ENCODE measurements at places on chromosomes 7 and 10.

GRCh38 chr7:139106959-139107358 lies 2.6 kb downstream of the ZC3HAV1 start:
- no peak for ATAC-seq

DNA sequence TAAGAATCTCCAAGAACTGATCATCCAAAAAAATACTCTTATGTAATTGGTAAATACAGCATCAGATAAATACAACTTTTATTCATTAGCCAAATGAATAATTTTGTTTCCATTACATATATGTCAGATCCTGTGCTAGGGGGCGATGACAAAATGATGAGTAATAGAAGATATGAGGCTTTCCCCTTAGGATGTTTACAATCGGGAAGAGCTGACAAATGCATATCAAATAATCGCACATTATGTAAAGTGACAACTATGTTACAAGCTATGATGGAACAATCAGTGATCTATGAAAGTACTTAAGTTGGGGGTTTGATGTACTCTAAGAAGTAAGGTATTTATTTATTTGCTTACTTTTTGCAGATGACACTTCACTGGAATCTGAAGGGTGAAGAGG lies 465.6 kb upstream of the VSTM2A start:
- ATAC-seq: no peak

DNA sequence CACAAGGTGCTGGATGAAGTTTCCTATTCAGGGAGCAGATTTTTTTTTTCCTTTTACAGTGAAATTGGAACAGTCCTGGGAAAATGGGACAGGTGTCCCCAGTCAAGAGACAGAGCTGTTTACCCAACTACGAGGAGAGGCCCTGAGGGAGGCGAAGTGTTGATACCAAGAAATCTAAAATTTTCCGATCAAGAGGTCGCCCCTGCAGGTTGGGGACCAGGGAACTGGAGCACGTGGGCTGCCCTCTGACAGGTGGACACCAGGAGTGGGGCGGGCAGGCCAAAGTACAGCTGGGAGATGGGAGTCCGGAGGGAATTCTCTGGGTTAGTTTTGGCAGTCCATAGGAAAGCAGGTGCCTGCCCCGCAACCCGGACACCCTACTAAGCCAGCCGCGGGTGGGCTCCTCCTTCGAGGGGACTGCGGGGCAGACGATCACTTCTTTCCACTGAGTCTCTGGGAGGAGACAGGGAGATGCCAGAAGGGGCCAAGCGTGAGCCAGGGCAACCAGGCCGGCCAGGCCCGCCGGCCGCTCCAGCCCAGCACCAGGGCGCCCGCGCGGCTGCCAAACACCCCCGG lies 965 bp upstream of the CAMK1D start:
- ATAC-seq: no peak

- ATAC-seq: no peak
Measured at GRCh38 chr7:52344015-52344414, 691.4 kb upstream of the POM121L12 start.

DNA sequence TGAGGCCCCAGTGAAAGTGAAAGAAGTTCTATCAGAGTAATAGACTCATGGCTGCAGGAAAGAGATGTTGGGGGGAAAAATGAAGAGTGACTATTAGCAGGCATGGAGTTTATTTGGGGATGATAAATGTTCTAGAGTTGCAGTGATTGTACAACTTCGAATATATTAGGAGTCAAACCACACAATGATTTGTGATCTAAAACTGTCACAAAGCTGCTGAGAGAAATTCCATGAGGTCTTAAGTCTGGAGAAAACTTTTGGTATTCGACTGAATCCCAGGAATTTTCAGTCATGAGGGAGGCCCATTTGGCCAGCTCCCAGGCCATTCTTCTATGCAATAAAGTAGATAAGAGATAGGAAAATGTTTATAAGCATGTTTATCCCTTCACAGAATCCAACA lies 55.9 kb upstream of the UNC5B start:
- ATAC-seq: no peak

GRCh38 chr7:85630904-85631600 lies 444.2 kb upstream of the SEMA3D start:
- no peak for ATAC-seq

DNA sequence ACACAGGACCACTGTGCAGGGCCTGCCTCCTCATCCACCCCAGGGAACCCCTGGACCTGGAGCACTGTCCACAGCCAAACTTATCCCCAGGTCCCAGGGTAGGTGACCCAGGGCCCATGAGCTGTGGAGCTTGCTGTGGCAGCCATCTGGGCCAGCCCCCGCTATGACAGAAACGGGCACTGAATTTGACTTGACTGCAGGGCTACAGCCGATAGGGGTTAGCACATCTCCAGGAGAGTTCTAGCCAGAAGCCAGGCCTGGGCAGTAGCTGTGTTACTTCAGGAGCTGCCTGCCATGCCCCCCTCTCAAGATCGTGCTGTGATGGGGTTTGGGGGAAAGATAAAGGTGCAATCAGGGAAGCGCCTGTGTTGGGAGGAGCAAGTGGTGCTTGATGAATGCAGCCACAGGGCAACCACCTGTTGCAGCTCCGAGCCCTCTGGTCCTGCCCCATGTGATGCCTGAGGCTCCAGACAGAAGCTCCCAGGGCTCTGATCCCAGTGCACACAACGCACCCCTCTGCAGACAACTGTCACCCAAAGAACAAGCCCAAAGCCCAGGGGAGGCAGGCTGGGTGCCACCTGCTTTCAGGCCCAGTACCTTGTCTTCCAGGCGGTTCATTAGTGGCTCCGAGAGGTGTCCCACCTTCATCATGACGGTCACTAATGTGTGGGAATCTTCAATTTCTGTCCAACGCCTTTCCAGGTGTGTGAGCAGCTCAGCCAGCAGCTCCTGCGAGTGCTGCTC lies 6.5 kb downstream of the TBRG4 start:
- ATAC-seq: no peak

- ATAC-seq: no peak
Measured at GRCh38 chr10:79055100-79055782, 13.5 kb upstream of the ZMIZ1 start.

- no peak for ATAC-seq
Measured at GRCh38 chr7:98810153-98810802, 59.5 kb downstream of the TMEM130 start.

GRCh38 chr10:76555067-76555670 lies 1082.4 kb downstream of the KCNMA1 start:
- no peak for ATAC-seq

- no peak for ATAC-seq
Measured at GRCh38 chr7:127938588-127938987, 92.6 kb downstream of the LRRC4 start.

DNA sequence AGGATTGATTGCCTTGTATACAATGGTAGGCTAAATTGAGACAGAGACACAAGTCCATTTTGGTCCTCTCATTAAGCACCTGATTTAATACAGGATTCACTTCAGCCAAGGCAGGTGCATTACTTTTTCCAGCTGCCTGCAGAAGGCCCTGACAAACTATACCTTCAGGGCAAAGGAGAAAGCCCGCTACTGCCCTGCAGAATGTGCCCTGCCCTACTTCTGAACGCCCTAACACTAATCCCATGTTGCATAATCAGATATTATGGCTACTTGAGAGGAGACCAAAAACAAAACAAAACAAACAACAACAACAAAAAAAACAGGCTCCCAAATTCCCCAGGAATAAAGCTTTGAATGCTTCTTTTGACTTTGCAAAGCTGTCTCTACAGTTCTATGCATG lies 116.9 kb upstream of the ABI1 start:
- no peak for ATAC-seq

- no peak for ATAC-seq
Measured at GRCh38 chr7:66627881-66628360, 760 bp upstream of the KCTD7 start.

GRCh38 chr10:99766302-99766681 lies 16.1 kb upstream of the ABCC2 start:
- ATAC-seq: peak; percentile 24

GRCh38 chr7:12054830-12055229 lies 156.3 kb upstream of the TMEM106B start:
- ATAC-seq: no peak

DNA sequence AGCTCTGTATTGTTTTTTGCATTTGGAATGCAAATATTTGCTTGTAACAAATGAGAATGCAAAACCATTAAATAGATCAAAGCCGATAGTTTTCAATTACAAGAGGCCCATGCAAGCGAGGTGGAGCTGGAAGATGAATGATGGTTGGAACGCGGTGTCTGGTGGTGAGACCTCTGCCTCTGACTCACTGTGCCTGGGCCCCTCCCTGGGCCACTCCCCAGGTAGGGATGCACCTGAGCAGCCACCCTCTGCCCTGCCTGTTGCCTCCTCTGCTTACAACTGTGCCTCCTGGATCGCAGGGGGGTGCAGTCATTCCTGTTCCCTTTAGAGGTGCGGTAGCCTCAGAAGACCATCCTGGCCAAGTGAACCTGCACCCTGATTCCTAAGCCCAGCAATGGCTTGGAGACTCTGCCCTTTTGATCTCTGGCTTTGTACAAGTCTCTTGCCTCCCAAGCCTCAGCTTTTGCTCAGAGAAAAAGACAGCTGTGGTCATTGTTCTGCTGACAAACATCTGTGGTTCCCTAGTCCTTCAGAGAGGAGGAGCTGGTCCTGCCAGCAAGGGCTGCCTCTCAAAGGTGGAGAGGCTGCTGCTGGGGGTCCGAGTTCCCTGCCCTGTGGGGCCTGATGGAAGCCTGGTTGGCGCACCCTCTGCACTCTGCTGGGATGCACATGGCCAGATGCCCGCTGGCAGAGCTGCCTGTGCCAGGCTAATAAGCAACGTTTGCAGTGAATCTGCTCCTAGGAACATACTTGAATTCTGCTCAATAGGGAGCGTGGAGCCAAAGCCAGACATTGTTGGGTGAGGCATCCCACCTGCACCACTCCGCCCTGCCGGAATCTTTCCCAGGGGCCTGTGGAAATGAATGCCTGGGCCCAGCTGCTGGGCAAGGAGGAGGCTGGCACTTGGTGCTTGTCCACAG lies 126.3 kb upstream of the TCERG1L start:
- no peak for ATAC-seq

Data from activated CD4-positive, CD25-positive, alpha-beta regulatory T cell treated with anti-CD3 and anti-CD28 coated beads, Interleukin-2, amount 50 U/mL, for 24 hours (primary cell).